Tibial artery (tissue), 4 donors: ENCODE measurements at places on chromosomes 12 and 14.

GRCh38 chr12:132296063-132296462 is 33.3 kb downstream of the GALNT9 start:
- DNase-seq, result no peak

DNA sequence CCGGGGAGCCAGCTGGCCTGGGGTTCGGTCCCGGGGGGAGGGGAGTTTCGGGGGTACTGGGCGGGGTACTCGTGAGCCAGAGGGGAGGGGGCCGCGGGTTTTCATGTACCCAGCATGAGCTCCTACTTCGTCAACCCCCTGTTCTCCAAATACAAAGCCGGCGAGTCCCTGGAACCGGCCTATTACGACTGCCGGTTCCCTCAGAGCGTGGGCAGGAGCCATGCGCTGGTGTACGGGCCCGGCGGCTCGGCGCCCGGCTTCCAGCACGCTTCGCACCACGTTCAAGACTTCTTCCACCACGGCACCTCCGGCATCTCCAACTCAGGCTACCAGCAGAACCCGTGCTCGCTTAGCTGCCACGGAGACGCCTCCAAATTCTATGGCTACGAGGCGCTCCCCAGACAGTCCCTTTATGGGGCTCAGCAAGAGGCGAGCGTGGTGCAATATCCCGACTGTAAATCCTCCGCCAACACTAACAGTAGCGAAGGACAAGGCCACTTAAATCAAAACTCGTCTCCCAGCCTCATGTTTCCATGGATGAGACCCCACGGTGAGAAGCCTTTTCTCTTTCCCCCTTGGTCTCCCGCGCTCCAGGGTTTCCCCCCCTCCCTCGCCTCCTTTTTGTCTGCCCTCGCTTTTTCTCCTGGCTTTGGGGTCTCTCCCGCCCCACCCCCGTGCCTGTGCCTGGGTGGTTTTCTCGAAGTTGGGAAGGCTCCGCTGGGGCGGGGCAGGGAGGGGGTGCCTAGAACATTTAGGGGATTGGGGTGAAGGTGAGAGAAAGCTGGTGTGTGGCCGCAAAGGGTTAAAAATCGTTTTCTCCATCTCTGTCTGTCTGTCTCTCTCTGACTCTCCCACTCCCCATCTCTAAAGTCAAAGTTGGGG is 627 bp downstream of the HOXC8 start:
- no peak for DNase-seq

DNA sequence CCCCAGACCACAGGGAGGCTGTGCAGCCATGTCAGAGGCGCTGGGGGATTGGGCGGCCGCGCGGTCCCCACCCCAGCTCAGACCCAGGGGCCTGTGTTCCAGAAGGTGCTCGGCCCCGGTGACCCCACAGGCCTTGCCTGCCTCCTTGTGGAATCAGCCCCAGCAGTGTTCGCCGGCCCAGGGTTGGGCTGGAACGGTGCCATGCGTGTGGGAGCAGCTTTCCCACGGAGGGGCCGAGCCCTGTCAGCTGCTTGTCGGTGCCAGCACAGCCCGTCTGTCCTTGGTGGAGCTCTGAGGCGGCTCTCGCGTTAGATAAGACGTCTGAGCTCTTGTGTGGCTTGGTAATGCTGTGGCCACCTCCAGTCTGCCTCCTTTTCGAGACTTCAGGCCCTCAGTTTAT is 8.5 kb downstream of the ZFYVE21 start:
- DNase-seq, result peak; percentile 72

GRCh38 chr12:1528791-1529190 is 65.6 kb downstream of the FBXL14 start:
- DNase-seq, result no peak

GRCh38 chr14:68501171-68501570 is 291.7 kb downstream of the ZFP36L1 start:
- DNase-seq, result no peak
